ENCODE measurements at places on chromosomes 1 and 21.

DNA sequence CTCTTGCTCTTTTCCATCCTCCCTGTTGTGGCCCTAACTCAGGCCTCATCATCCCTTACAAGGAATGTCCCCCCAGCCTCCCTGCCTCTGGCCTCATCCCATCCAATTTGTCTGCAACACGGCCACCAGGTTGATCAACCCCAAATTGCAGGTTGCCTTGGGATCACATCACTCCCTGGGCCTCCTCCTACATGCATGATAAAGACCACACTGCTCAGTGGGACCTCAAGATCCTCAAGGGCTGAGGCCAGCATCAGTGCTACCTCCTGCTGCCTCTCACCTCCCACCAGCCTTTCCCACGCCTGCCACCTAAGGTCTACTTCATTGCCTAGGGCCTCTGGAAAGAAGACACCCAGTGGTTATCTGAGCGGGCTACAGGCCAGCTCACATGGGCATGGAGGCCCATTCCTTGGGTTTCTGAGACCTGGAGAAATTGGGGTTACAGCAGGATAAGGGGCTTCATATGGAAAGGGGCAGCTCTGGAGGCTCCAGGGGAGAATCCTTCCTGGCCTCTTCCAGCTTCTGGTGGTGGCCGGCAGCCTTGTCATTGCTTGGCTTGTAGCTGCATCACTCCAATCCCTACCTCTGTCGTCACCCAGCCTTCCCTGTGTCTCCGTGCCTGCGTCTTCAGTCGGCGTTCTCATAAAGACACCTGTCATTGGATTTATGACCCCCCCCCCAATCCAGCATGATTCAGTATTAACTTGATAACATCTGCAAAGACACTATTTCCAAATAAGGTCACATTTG, 60.5 kb downstream of the KLHDC7A start:
- DNase-seq, result no peak

DNA sequence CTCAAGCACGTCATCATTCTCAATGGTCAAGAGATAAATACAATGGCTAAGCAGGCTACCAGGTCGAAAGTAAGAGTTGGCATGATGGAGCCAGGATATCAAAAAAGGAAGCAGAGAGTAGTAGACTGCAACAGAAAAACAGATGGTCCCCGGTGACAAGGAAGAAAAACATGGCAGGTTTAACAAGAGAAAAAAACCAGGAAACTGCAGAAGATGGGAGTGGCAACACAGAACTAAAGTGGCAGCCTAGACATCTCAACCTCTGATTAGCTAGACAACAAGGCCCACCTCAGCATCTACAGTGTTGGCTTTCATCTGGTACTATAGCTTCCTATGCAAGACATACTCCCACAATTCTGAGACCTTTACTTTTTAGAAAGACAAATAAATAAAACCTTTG, 3.1 kb downstream of the UBR4 start:
- DNase-seq, result no peak

GRCh38 chr1:210743038-210743437, 390.9 kb downstream of the KCNH1 start:
- no peak for DNase-seq

DNA sequence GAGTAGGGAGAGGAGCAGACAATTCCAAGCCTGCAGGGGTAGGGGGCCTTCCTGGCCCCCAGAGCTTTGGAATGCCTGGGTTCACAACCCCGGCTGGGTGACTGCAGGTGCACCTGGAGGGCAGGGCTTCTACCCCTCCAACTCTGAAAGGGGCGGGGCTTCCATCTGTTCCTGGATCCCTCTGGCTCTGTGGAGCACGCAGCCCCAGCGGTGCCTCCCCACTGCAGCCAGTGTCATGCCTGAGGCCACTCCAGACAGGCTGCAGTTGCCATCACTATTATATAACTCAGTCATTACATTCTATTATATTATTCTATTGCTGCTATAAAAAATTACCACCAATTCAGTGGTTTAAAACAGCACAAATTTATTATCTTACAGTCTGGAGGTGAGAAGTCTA, 12.5 kb upstream of the FNBP1L start:
- DNase-seq, result no peak

- no peak for DNase-seq
Observed at GRCh38 chr21:37292941-37293340, 25.8 kb upstream of the VPS26C start.
